ENCODE measurements at places on chromosomes 3 and 15. TPM values are rescaled to one million over a fixed set of nuclear protein-coding genes. Genes with fewer than 3 reads are reported as not detected.

- DNase-seq, result no peak
Measured at GRCh38 chr3:54899273-54899672, 28.6 kb downstream of the LRTM1 start.

GRCh38 chr3:101725890-101726275, 1.5 kb downstream of the CEP97 start:
- no peak for DNase-seq

DNA sequence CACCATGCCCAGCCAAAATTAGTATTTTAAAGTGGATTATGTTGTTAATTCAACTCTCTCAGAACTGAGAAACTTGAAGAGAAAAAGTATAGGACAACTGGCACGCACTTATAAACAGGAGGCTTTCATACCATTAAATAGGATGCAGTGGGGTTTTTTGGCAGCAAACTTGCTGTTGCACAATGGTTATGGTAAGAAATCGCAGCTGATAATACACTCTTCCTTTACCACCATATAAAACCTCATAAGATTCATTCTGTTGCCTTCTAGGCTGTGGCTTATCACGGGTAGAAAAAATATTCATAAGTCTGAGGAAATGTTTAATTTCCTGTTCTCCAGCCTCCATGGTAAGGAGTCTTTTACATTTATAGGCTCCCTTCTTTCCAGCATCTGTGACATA, 95.3 kb downstream of the TMCO5A start:
- DNase-seq, result no peak

DNA sequence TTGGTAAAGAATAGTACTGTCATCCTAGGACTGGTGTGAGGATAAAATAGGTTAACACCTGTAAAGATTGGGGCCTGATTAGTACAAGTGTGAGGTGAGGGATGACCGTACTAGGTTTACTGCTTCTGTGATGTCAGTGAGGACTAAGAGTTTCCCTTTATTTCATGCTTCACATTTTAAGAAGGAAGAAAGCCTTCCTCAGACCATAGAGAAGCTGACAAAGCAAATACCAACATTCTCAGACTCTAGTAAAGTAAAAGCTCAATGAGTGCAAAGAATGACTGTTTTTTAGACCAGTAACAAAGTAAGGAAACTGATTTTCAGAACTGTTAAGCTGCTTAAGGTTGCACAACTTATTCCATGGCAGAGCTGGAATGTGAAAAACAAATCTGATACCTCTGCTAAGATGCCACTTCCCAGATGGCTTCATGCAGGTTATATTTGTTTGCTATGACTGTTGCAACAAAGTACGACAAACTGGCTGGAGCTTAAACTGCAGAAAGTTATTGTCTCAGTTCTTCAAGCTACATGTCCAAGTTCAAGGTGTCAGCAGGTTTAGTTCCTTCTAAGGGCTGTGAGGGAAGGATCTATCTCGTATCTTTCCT, 354.9 kb downstream of the RSL24D1 start:
- no peak for DNase-seq

GRCh38 chr3:127606086-127606805, 8.0 kb downstream of the MCM2 start:
- DNase-seq, result no peak

- no peak for DNase-seq
Measured at GRCh38 chr3:66629150-66629981, 128.5 kb upstream of the LRIG1 start.

- no peak for DNase-seq
Measured at GRCh38 chr3:46943237-46944187, 33.0 kb downstream of the CCDC12 start.

DNA sequence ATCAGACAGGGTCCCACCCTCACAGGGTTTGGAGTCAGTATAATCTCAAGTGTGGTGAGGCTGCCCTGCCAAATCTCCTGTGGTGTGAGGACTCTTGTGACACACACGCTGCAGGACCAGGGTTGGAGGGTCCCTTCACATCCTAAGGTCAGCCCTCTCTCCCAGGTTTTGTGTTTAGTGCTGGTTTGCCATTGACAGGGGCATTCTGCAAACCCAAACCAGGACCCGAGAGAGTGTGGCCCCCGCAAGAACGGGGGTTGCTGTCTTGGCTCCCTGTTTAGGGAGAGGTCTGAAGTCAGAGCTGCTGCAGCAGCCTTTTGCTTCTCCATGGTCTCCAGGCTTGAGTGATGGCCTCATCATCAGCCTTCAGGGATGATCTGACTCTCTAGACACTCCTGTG, 14.7 kb downstream of the FAM107A start:
- DNase-seq, result no peak

DNA sequence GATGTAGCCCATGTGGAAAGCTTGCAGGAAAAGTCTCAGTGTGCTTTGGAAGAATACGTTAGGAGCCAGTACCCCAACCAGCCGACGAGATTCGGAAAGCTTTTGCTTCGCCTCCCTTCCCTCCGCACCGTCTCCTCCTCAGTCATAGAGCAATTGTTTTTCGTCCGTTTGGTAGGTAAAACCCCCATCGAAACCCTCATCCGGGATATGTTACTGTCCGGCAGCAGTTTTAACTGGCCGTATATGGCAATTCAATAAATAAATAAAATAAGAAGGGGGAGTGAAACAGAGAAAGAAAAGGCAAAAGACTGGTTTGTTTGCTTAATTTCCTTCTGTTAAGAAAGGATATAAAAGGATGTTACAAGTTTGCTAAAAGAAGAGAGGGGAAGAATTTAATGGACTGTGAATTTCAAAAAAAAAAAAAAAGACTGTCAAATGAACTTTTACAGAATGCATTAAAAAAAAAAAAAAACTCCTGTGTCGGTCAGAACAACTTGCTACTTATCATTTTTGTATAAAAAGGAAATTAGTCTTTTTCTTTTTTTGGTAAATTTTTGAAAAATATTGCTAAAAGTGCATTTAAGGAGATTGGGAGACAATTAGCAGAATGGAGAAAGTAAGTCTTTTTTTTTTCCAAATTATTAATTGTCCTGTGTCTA, 7.0 kb downstream of the NR2F2 start:
- no peak for DNase-seq

GRCh38 chr3:16423947-16424673, 89.4 kb downstream of the RFTN1 start:
- no peak for DNase-seq

DNA sequence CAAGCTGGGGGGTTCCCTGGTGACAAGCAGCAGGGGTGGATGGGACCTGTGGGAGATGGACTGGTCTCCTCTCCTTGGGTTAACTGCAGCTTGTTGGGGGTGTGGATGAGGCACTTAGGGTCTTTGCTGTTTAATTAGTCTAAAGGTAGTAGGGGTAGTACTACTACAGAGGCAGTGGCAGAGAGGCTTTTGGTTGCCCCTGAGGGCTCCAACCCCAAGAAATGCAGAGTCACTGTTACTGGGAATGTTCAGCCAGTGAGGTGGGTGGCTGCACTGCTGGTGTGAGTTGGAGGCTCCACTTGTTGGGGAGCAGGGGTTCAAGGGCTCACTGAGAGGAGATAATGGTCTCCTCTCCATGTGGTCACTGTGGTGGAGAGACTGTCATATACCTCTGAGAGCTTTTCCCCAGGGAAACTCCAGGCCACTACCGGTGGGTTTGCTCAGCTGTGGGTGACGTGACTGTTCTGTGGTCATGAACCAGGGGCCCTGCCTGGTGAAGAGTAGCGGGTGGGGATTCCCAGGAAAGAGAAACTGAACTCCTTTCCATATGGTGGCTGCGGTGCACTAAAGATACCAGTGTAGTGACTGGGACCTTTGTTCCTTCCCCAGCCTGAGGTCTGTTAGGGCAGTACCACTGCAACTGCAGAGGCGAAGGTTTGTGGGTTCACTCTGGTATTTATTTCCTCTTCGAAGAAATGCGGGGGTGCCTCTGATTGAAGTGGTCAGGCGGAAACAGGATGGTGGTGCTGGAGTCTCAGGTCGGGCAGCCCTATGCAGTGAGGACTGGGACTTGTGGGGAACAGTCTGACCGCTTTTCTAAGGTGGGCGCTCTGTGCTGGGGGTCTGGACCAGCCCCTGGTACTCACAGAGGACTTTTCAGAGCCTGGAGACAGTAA, 68.9 kb upstream of the TNFSF10 start:
- peak; percentile 93 for DNase-seq

DNA sequence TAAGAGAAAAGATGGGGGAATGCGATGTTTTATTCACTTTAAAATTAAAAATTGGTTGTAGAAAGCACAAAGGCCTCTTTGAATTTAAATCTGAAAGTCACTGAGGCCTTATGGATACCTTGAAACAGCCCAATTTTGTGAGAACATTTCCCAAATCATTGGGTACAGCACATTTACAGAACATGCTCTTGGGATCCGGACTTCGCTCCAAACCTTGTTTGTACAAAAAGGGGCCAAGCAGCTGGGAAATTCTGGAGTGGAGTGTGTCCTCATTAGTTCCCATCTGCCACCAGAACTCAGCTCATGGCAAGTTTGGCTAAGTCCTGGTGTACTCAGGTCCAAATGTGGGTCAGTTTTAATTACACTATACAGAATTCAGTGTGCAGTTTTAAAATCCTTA, 254.2 kb downstream of the ZBTB20 start:
- no peak for DNase-seq

GRCh38 chr3:53231532-53232511, 24.0 kb downstream of the TKT start:
- DNase-seq, result no peak

- DNase-seq, result no peak
Measured at GRCh38 chr3:63968612-63969350, 54.5 kb downstream of the PSMD6 start.

- DNase-seq, result no peak
Measured at GRCh38 chr3:72601060-72601459, 247.2 kb downstream of the SHQ1 start.

DNA sequence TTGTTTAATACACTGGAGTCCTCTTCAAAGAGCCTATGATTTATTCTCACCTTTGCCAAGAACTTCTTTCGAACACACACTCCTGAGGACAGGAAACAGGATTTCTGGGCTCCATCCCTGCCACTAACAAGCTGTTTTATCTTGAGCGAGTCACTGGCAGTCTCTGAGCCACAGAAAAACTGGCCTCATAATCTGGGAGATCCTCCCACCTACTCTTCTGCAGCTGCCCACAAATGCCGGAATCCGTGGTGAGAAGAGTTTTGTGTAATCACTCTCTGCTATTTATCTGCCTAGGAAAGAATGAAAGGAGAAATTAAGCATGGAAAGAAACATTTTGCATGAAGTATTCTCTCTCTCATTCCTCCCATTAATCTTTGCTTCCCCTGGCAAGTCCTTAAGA, 172.0 kb upstream of the TRIM42 start:
- DNase-seq, result no peak

DNA sequence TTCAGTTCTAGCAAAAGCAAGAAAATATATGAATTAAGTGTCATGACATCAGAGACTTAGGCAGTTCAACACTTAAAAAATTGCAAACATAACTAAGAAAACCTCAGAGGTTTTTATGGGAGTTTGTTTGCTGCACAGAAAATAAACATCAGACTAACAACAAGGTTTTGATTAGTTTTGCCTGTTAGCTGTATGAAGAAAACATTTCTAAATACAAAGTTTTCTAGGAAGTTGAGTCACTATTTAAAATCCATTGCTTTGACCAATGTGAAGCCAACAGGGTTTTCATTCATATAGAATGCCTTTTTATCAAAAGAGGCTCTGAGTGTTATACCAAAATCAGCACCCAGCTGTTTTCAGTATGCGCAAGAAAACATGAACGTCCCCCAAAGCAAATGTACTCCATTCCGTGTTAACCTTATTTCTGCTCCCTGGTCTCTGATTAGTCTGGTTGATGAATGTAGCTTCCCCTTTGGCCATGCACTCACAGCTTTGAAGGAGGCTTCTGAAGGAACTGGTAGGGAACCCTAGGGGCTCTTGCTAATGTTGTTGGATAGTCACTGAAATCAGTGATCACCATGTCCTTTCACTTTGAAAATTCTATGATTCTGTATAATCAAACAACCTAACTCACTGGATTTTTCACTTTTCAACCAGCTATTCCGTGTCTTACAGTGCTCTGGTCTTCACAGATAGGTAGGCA, 89.6 kb upstream of the TSEN2 start:
- DNase-seq, result no peak

DNA sequence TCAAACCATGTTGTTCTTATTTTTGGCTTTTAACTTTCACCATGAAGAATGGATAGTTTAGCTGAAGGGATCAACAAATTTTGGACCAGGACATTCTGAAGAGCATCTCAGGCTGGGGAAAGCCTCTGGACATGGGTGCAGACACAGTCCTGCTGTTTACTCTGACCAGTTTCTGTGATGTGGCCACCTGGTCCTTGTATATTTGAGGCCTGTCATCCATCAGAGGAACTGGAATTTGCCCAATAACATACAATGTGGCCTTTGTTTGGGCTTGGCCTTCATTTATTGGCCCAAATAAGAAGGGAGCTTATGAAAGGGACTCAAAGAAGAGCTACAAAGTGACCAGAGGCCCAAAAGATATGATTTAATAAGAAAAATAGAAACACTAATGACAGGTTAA, 127.9 kb downstream of the MYRIP start:
- DNase-seq, result no peak

DNA sequence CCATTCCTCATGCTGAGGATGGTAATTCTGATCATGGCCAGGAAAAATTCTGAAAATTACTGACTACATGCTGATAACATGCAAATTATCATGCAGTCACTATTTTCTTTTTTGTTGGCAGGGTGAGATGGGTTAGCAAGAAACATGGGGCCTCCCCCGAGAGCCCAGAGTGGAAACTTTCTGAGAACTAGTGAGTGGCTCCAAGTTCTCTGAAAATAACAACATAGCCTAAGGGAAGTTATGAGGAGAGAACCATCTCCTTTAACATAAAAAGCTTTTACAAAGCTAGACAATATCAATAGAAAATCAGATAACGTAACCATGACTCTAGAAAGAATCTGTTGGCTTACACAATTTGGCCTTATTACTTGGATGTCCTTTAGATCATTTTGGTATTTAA, 254.2 kb downstream of the PLOD2 start:
- DNase-seq, result no peak

GRCh38 chr3:9233101-9233500, 16.3 kb downstream of the SRGAP3 start:
- DNase-seq, result no peak

IL17RE gene
- total RNA-seq, result 3.1 TPM

PPM1L gene
- 2.4 TPM for total RNA-seq

FURIN gene
- 406 TPM for total RNA-seq

CDHR4 gene
- total RNA-seq, result 0.32 TPM

RASL12 gene
- not detected for total RNA-seq

CCR1 gene
- total RNA-seq, result 0.16 TPM

CNBP gene
- 379 TPM for total RNA-seq

SPG21 gene
- total RNA-seq, result 79.1 TPM

SRGAP3 gene
- 1.2 TPM for total RNA-seq

ACSBG1 gene
- total RNA-seq, result 0.02 TPM

HHATL gene
- not detected for total RNA-seq

CIP2A gene
- total RNA-seq, result 58.5 TPM

Data from activated CD4-positive, alpha-beta T cell treated with anti-CD3 and anti-CD28 coated beads for 36 hours (primary cell).